ENCODE measurements at places on chromosomes 1 and 21.

GRCh38 chr1:228283043-228283371 is 75.2 kb downstream of the OBSCN start:
- H3K27me3 ChIP-seq: peaks cover 10% of the 10 kb centered on the region
- H3K27ac ChIP-seq: no peak overlapping the region
- peaks cover 11% of the 10 kb centered on the region for H3K36me3 ChIP-seq

- no peak overlapping the region for H3K4me3 ChIP-seq
- H3K4me1 ChIP-seq: no peaks in the 10 kb centered on the region
- H3K27ac ChIP-seq: no peak overlapping the region
- DNase-seq: no peak
These were observed 17.0 kb downstream of the NUP210L start for GRCh38 chr1:154137888-154138287.

- H3K4me3 ChIP-seq: no peak overlapping the region
- peaks cover 14% of the 10 kb centered on the region for H3K4me1 ChIP-seq
- DNase-seq: no peak
- H3K27me3 ChIP-seq: peaks cover 2% of the 10 kb centered on the region
These were observed 70.3 kb downstream of the URB2 start for GRCh38 chr1:229696385-229696784.

GRCh38 chr1:160620942-160621632 is 25.8 kb downstream of the SLAMF1 start:
- peaks cover 3% of the 10 kb centered on the region for H3K36me3 ChIP-seq
- H3K27me3 ChIP-seq: peaks cover 3% of the 10 kb centered on the region
- peaks cover 9% of the 10 kb centered on the region for H3K4me1 ChIP-seq
- no peak for DNase-seq
- no peak overlapping the region for H3K27ac ChIP-seq

DNA sequence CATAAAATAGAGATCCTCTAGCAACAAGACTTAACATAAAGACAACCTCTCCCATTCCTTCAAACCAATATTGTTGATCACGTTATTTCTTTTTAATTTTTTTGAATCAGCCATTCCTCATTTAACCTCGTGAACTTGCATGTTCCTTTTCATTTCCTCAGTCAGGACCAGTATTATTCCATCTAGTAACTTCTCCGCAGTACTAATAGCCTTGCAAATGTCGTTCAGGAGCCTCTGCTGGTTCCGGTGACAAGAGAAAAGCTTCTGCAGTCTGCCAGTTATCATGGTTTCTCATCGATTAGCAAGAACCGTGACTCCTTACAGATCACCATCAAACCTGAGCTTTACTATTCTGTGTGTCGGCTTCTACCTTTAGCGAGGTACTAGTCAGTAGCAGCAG is 3.0 kb downstream of the APP start:
- peaks cover 17% of the 10 kb centered on the region for H3K27me3 ChIP-seq
- peaks cover 49% of the 10 kb centered on the region for H3K4me1 ChIP-seq
- H3K36me3 ChIP-seq: peaks cover 10% of the 10 kb centered on the region
- peak overlapping the region; percentile 93 for H3K27ac ChIP-seq

- DNase-seq: no peak
- H3K27me3 ChIP-seq: no peaks in the 10 kb centered on the region
- no peak overlapping the region for H3K4me3 ChIP-seq
- no peak overlapping the region for H3K27ac ChIP-seq
These were observed 465.2 kb downstream of the NPHP4 start for GRCh38 chr1:5526822-5527551.

DNA sequence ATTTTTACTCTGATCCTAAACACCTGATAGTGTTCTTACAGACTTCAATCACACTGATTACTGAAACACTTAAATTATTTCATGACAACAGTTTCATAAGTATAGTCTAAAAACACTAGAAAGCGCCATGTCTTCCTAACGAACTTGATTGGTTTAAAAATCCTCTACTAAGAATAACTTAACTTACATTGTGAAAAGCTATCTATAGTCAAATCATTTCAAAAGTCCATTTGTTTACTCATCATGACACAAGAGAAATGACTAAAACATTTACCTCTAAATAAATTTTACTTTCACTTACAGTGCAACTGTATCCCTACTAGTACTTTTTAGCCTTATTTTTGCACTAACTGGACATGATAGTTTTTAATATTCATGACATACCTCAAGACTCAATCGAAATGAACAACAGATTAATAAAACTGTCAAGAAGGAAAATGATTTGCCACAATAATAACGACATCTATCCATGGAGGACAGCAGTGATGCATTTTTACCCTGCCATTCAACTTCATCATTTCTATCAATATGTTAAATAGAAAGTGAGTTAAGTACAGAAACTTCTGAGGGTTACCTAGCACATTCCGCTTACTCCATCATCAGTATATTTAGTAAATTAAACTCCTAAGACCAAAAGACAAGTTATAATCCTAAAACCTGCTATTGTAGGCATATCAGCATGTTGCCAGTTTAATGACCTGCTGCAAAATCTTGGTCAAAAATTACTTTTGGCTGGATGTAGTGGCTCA is 38.4 kb downstream of the AHCTF1 start:
- peaks cover 21% of the 10 kb centered on the region for H3K36me3 ChIP-seq
- no peaks in the 10 kb centered on the region for H3K27me3 ChIP-seq
- no peak overlapping the region for H3K4me3 ChIP-seq
- no peaks in the 10 kb centered on the region for H3K4me1 ChIP-seq
- DNase-seq: no peak
- no peak overlapping the region for H3K27ac ChIP-seq

DNA sequence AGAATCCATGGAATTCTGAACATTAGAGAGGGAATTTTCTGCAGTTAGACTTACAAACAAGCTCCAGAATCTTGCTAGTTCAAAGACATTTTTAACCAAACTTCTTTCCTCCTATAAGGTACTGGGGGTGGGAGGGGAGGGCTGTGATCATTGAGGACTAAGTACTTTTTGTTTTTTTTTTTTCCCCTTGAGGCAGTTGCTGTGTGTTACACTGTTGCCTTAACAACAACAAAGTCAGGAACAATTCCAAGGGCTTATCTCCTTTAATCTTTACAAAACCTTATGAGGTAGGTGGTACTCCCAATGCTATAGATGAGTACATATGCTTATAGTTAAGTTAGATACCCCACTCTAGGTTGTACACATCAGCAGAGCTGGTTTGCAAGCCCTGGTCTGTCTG is 62.9 kb downstream of the PPP1R12B start:
- no peaks in the 10 kb centered on the region for H3K4me1 ChIP-seq
- H3K36me3 ChIP-seq: no peaks in the 10 kb centered on the region
- H3K27me3 ChIP-seq: no peaks in the 10 kb centered on the region
- H3K27ac ChIP-seq: no peak overlapping the region
- H3K4me3 ChIP-seq: no peak overlapping the region

DNA sequence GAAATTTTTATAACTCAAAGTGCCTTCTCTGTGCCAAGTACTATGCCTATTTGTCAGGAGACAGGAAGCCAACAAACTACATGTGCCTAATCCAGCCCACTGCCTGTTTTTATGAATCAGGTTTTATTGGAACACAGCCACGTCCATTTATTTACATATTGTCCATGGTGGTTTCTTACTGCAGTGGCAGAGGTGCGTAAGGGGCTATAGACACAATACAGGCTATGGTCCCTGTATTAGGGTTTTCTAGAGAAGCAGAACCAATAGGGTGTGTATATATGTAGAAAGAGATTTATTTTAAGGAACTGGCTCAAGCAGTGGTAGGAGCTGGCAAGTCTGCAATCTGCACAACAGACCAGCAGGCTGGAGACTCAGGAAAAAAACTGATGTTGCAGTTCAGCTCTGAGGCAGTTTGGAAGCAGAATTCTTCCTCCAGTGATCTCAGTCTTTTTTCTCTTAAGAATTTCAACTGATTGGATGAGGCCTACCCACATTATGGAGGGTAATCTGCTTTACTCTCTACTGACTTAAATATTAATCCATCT is 15.4 kb downstream of the PPIE start:
- H3K27me3 ChIP-seq: no peaks in the 10 kb centered on the region
- no peak overlapping the region for H3K27ac ChIP-seq
- no peaks in the 10 kb centered on the region for H3K4me1 ChIP-seq
- no peak overlapping the region for H3K4me3 ChIP-seq
- peaks cover 52% of the 10 kb centered on the region for H3K36me3 ChIP-seq
- DNase-seq: no peak

GRCh38 chr1:98467586-98467985 is 193.9 kb upstream of the SNX7 start:
- no peaks in the 10 kb centered on the region for H3K4me1 ChIP-seq
- H3K27me3 ChIP-seq: no peaks in the 10 kb centered on the region
- H3K4me3 ChIP-seq: no peak overlapping the region
- no peak overlapping the region for H3K27ac ChIP-seq
- H3K36me3 ChIP-seq: no peaks in the 10 kb centered on the region

DNA sequence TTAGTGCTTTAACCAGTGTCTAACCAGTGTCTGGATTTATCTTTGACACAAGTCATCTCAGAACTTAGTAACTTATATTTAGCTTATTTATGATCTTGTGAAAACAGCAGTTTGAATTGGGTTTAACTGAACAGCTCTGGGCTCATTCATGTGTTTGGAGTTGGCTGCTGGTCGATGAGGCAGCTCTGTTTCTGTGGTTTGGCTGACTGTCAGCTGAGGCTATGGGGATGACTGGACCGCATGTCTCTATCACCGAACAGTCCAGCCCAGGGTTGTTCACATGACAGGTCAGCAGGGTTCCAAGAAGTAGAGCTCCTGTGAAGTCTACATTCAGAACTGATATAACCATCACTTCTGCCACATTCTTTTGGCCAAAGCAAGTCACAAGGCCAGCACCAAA is 29.1 kb upstream of the C21orf91 start:
- no peak for DNase-seq
- no peaks in the 10 kb centered on the region for H3K27me3 ChIP-seq
- no peaks in the 10 kb centered on the region for H3K4me1 ChIP-seq
- H3K27ac ChIP-seq: no peak overlapping the region
- H3K4me3 ChIP-seq: no peak overlapping the region

DNA sequence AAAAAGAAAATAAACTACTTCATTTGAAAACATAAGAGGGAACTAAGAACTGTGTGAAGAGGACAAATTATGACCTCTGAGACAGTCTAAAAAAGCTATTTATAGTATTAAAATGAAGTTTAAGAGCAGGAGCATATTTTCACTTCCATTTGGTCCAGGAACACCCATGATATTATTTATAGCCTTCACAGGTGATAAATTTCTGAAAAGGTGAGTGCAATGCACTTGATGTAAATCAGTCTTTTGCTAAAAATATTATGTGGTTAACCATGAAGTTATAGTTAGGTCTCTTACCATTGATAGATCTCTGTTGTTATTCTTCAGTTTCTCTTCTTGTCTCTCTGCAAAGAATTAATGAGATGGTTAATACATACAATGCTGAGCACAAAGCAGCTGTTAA is 14.7 kb downstream of the TMCO1 start:
- H3K4me1 ChIP-seq: no peaks in the 10 kb centered on the region
- no peak for DNase-seq
- no peak overlapping the region for H3K4me3 ChIP-seq
- H3K27ac ChIP-seq: no peak overlapping the region
- H3K27me3 ChIP-seq: no peaks in the 10 kb centered on the region
- peaks cover 10% of the 10 kb centered on the region for H3K36me3 ChIP-seq

DNA sequence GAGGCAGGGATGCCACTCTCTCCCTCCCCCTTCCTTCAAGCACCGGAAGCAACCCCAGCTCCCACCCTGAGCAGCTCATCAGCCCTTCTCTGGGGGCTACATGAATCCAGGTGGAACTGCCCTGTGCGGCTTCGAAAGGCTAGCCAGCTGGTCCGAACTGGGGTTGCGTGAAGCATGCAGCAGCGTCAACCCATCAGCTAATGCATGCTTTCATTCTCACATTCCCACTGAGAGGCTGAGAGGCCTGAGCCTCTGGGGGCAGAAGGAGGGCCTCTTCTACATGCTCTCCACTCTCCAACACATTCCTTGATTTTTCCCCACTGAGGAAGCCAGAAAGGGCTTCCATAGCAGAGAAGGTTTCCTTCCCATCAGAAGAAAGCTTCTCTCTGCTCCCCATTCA is 5.6 kb downstream of the RXRG start:
- no peak overlapping the region for H3K27ac ChIP-seq
- H3K4me3 ChIP-seq: no peak overlapping the region
- no peaks in the 10 kb centered on the region for H3K36me3 ChIP-seq
- H3K27me3 ChIP-seq: no peaks in the 10 kb centered on the region
- DNase-seq: no peak
- H3K4me1 ChIP-seq: peaks cover 7% of the 10 kb centered on the region

DNA sequence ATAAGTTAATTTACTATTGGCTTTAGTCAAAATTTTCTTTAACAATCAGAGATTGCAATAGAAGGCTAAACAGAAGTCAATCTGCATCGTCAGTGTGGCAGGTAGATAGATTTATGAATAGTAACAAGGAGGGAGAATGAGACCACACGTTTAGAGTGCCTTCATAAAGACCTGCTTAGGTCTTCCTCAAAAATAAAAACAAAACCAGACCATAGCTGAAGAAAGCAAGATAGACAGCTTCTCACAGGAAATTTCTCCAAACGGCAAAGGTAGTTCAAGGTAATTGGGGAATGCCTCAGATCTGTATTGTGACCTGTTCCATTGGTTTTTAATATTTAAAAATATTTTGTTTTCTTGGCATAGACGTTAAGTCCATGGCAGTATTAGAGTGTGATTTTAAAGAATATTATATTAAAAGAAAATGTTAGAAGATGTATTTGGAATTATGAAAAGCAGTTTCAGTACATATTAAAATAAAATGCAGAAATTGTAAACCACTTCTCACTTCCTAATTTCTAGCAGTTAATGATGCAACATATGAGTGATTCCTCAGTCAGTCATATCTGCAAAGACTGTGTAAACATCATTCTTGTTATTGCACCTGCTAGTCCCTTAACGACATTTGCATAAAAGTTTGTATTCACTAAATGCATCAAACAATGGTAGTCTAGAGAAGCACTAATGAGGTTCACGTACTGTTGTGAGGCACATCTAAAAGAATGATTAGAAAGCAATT is 278.0 kb downstream of the HLX start:
- H3K4me3 ChIP-seq: no peak overlapping the region
- H3K4me1 ChIP-seq: peaks cover 15% of the 10 kb centered on the region
- no peaks in the 10 kb centered on the region for H3K27me3 ChIP-seq
- no peak overlapping the region for H3K27ac ChIP-seq

DNA sequence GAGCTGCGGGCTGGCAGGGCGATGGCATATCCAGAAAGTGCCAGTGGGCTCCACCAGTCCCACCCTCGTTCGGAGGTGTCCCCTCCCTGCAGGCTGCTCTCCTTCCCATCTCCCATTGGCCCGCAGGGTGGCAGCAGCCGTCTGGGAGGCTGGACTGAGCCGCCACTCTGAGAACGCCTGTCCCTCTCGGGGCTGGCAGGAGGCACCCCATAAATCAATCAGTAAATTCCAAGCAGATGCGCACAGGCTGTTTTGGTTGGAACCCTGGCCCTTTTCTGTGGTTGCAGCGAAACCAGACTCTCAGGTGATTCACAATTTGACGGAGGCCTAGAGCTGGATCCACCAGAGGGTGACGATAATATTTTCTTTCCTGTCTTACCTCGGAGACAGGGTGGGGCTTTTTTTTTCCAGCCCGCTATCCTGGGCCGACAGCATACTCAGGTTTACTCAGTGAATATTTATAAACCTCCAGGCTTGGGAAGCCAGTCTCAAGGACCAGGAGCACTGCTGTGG is 99.7 kb downstream of the GLIS1 start:
- H3K27ac ChIP-seq: no peak overlapping the region
- no peaks in the 10 kb centered on the region for H3K36me3 ChIP-seq
- no peak overlapping the region for H3K4me3 ChIP-seq
- H3K4me1 ChIP-seq: peaks cover 4% of the 10 kb centered on the region
- no peak for DNase-seq

GRCh38 chr1:226444901-226445300 is 37.0 kb upstream of the PARP1 start:
- DNase-seq: no peak
- no peaks in the 10 kb centered on the region for H3K36me3 ChIP-seq
- H3K27me3 ChIP-seq: peaks cover 1% of the 10 kb centered on the region
- no peak overlapping the region for H3K4me3 ChIP-seq
- H3K4me1 ChIP-seq: no peaks in the 10 kb centered on the region

- peaks cover 6% of the 10 kb centered on the region for H3K27me3 ChIP-seq
- H3K27ac ChIP-seq: no peak overlapping the region
- H3K36me3 ChIP-seq: no peaks in the 10 kb centered on the region
- no peak for DNase-seq
These were observed 7.1 kb upstream of the PHLDA3 start for GRCh38 chr1:201475915-201476669.
